ENCODE measurements at places on chromosomes 6 and 20. TPM values are rescaled to one million over a fixed set of nuclear protein-coding genes. Genes with fewer than 3 reads are reported as not detected.

Gene VNN1
- not detected for polyA plus RNA-seq

- DNase-seq = peak; percentile 15
These were observed 75.1 kb downstream of the SNX9 start for GRCh38 chr6:157898169-157898568.

DNA sequence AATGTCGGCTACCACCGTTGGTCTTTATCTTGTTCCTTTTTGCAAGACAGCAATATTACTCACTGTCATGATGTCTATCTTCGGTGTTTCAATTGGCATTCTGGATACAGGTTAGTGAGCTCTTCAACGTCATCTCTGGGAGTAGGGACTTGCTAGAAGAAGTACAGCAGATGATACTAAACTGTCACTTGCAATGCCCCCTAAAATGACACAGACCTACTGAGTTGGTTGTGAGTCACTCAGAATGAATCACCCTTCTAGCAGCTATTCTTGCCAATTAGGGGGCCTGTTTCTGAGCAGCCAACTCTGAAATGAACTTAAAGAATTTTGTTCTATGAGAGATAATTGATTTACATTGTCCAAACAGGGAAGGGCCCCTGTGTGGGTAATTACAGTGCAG, 176.5 kb downstream of the SLC16A10 start:
- DNase-seq = peak; percentile 49

- DNase-seq = no peak
These were observed 52.2 kb upstream of the CCDC167 start for GRCh38 chr6:37551867-37552266.

DNA sequence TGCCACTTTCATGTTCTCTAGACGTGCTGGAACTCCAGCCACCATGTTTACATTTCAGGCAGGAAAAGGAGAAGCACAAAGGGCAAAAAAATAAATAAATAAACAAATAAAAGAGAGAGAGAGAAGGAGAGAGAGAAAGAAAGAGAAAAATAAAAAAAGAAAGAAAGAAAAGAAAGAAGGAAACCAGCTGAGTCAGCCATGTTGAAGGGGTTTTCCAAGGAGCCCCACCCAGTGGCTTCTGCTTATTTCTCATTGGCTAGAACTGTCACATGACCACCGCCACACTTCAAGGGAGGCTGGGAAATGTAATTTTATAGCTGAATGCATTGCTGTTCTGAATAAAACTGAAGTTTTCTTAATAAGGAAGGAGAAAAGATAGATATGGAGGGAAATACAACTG, 71.1 kb downstream of the BFSP1 start:
- no peak for DNase-seq

- peak; percentile 26 for DNase-seq
These were observed 143.5 kb downstream of the ZFP64 start for GRCh38 chr20:52047811-52048764.

Gene AKAP12
- 46.9 TPM for polyA plus RNA-seq

Gene ALDH8A1
- polyA plus RNA-seq = 0.41 TPM

DNA sequence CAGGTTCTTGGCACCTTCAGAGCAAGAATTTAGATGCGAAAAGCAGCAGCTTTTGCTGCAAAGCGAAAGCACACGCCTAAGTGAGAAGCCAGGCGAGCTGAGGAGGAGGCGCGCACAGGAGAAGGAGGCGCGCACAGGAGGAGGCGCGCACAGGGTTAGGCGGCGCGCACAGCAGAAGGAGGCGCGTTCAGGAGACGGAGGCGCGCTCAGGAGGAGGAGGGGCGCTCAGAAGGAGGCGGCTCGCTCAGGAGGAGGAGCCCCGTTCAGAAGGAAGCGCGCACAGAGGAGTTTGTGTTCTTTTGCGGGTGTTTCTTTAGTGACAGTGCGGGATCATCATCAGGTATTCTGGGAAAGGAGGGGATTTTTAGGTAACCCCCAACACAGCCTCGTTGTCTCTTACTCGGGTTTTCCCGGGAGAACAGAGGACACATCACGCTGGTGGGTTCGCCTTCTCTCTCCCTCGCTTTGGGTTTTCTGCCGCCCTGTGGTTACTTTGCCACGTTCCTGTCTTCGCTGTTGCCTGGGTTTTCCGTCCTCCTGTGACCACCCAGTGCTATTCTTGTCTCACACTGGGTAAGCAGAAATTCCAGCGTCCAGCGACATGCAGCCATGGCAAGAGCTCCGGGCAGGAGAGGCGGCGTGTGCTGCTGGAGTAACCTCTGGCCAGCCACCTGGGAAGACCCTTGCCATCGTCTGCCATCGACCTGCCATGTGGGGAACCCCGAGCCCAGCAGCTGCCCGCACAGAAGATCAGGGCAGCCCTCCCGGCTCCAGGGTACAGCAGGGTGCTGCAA, 47.0 kb downstream of the WDR27 start:
- peak; percentile 83 for DNase-seq

Data from endothelial cell of umbilical vein (primary cell).